ENCODE measurements at places on chromosomes 1 and 21.

DNA sequence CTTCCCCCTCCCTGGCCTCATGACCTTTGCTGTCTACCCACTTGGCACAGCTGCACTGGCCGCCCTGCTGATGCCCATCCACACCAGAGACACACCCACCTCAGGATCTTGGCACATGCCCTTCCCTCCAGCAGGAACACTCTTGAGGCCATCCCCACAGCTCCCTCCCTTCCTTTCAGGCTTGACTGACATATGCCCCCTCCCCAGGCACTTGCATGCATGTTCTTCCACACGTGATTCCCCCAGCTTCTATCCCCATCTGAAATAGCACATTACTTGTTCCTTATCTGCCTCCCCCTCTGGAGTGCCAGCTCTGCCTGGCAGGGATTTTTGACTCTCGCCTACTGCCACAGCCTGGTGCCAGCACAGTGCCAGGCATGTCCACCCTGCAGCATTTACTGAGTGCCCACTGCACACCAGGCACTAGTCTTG is 98.5 kb upstream of the SLC25A33 start:
- no peak for DNase-seq

- no peak for DNase-seq
Observed at GRCh38 chr1:232891071-232891470, 59.3 kb upstream of the NTPCR start.

DNA sequence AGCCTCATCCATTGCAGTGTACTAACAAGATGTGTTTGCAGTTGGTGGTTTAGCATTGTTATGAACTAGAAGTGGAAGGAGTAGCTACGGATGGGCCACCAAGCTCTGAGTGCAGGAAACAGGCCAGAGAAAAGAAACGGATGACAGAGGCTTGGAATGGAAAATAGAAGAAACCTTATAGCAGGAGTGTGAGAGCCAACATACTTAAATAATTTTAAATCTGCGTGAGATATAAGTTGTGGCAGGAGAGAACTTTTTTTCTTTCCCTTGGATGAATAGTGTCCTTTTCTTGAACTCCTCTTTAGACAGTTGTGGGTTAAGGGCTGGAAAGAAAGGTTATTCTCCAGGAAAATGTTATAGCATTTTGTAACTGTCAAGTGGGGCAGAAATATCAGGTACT is 54.2 kb downstream of the RGL1 start:
- DNase-seq = no peak

DNA sequence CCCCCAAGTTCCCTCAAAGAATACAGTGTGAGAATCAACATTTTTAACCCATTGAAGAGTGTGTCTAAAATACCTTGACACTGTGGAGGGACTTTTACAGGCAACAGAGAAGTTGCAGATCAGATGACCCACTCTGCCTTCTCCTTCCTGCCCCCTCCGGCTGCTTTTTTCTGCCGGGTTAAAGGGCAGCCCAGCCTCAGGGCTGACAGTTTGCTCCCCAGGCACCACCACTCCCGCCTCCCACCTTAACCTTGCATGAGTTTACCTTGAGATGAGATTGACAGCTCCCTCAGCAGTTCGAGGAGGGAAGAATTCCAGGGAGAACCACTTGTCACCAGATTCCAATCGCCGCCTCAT is 3.2 kb downstream of the MTHFR start:
- DNase-seq = no peak

GRCh38 chr1:107480548-107481415 is 339.9 kb downstream of the NTNG1 start:
- no peak for DNase-seq

DNA sequence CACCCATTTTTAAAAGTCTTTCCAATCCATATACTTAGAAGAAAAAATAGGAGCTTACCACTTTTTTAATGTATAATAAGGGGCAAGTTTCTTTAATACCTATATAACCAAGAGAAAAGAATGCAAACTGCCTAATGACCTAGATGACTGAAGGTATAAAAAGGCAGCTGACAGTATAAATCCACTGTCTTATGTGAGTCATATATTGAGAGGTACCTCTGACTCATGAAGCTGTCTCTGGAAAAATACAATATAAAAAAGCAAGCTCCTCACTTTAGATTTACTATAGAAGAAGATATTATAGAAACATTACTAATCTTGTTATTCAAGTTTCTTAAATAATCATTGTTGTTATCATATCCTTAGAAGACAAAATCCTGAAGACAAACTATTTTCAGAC is 144.2 kb downstream of the VAV3 start:
- no peak for DNase-seq

DNA sequence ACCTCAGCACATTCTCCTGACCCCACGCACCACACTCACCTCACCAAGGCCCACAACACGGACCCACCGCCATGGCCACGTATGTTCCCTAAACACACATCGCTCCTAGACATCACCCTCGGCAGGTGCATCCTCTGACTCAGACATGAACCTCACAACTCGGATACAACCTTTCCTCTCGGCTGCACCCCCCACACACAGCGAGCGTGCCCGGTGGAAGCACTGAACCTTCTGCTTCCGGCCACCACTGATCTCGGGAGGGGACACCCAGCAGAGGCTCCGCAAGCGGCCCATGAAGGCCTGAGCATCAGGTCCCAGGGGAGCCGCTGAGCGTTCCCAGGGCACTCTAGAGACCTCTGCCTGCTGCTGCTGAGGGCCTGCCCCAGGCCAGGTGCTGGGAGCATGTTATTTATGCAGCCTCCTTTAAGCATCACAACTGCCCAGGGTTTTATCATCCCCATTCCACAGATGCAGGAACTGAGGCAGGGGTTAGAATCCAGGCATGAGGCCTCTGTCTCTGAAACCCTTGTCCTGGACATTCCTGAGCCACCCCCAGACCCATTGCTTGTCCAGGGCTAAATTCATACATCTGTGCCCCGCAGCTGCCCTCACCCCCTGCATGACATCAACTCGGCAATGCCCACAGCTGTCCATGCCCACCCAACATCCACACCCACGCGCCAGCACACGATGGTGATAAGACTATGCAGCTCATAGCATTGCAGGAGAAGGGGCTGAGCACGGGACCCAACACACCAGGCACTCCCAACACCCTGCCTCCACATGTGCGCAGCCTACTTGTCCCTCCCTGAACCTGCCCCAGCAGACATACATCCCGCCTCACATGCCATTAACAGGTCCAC is 27.0 kb downstream of the SDC3 start:
- DNase-seq = no peak
